ENCODE measurements at places on chromosomes 7 and 10.

DNA sequence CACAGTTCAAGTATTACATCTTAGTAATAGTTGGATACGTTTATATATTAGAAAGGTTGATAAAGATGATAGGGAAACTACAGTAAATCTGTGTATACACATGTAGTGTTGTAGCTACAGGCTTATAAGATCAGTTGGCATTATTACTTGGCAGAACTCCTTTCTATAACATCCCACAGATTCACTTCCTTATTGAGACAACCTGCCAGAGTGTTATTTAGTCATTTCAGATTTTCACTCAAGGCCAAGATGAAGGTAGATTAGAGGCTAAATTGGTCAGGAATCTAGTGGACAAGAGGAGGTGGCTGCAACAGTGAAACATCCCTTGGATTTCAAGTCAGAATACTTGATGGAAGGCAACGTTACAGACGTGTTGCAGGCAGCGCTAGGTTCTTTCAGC, 63.0 kb downstream of the PAPSS2 start:
- DNase-seq: no peak

DNA sequence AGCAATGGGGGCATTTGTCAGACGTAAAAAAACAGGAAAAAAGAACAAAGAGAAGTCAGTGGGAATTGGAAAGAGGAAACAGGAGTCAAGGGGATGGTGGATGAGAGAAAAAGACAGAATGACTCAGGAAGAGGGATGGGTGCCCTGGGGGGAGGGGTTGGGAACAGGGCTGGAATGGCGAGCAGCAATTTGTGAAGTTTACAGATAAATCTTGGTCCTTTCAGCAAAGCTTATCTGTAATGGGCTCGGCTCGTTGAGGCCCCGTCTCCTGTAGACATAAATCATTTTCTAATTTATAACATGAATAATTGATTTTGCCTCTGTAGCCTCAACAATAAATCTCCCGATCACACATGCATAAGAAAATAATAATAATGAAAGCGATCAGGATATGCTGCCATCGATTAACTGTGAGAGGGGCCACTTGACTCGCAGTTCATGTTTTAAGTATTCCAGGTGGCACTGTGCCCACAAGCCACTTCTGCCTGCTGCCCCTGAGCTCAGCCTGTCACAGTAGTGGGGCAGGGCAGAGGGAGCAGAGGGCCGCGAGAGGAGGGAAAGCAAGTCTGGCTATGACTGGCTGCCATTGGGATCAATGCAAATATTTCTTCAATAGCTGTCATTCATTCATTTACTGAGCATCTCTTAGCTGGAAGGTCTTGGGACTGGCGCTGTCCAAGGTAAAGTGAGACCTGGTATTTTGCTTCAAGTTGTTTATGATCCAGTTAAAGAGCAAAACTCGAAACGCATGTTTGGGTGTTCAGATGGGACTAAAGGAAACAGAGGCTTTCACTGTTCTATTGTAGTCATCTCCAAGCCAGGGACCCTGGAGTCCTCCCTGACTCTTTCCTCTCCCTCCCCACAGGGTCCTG, 47.4 kb upstream of the R3HCC1L start:
- no peak for DNase-seq

- no peak for DNase-seq
Measured at GRCh38 chr10:44400541-44400940, 15.6 kb upstream of the CXCL12 start.

- no peak for DNase-seq
Measured at GRCh38 chr7:87413029-87413428, 62.5 kb downstream of the ABCB4 start.

- DNase-seq: no peak
Measured at GRCh38 chr10:24119896-24120295, 89.0 kb upstream of the KIAA1217 start.

DNA sequence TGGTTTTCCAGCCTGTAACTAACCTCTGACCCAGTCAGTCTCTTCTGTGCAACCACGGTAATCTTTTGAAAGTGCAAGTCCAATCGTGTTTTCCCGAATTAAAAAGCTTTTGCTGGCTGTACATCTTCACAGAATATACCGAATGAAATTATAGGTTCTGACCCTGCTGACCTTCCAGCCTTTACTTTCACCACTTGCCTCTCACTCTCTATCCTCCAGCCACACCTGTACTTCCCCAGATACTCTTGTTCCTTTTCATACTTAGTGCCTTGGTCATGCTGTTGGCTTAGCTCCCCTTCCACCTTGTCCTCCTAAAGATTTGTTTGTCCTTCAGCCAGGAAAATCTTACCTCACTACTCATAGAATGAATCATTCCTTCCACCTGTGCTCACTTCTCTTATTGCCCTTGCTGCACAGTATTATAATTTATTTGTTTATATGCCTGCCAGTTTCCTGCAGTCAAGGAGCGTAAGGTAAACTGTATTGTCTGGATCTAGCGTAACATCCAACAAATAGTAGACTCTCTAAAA, 2.3 kb upstream of the PNPLA8 start:
- no peak for DNase-seq

- DNase-seq: no peak
Measured at GRCh38 chr7:158322616-158323530, 264.8 kb downstream of the PTPRN2 start.

DNA sequence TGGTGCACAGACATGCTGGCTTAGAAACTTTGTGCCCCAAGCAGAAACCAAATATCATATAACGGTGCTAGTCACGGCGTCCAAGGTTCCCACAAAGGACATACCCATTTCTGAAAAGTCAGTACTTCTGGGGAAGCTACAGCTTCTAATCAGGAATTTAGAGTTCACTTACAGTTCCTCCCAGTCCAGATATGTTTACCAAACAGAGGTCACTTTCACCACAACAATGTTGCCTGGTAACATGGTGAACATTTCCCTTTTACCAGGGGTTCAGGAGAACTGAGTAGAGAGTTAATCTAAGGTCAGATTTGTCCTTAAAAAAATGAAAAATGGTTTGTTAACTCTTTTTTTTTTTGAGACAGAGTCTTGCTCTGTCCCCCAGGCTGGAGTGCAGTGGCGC, 265.9 kb upstream of the MKLN1 start:
- DNase-seq: no peak

DNA sequence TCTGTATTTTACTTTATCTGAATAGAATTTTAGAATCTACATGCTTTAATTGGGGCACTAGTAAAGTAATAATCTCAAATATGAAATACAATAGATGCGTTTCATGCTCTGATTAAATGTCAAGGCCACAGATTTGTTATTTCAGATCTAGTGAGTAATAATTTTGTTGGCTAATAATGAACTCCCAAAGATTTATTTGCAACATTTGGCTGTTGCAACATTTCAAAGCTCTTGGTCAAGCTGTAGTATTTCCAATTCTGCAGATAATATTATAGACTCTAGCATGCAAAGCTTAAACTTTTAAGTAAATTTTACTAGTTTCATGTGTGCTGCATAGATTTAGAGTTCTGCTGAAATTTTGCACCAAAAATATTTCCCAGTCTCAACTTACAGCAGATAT, 16.7 kb downstream of the LRRN3 start:
- no peak for DNase-seq

GRCh38 chr7:150511048-150511447, 3.6 kb upstream of the GIMAP7 start:
- DNase-seq: no peak

GRCh38 chr7:137999496-138000080, 2.3 kb downstream of the CREB3L2 start:
- no peak for DNase-seq

DNA sequence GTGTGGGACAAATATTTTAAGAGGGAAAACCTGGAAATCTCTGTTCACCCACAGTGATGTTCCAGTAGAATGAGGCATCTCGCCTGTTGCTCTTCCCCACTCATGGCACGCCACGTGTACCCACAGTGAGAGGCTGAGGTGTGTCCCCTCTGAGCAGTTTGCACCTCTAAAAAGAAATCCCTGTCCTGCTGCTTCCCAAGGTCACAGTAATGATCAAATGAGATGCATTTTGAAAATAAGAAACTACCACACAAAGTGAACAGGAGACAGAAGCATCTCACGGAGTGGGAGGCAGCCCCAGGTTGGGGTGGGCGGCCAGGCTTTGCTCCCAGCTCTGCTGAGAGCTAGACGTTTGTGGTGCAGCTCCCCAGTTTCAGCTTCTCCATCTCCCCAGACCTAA, 12.4 kb upstream of the ZNF777 start:
- no peak for DNase-seq

GRCh38 chr10:2748287-2748686, 319.1 kb upstream of the PFKP start:
- no peak for DNase-seq

DNA sequence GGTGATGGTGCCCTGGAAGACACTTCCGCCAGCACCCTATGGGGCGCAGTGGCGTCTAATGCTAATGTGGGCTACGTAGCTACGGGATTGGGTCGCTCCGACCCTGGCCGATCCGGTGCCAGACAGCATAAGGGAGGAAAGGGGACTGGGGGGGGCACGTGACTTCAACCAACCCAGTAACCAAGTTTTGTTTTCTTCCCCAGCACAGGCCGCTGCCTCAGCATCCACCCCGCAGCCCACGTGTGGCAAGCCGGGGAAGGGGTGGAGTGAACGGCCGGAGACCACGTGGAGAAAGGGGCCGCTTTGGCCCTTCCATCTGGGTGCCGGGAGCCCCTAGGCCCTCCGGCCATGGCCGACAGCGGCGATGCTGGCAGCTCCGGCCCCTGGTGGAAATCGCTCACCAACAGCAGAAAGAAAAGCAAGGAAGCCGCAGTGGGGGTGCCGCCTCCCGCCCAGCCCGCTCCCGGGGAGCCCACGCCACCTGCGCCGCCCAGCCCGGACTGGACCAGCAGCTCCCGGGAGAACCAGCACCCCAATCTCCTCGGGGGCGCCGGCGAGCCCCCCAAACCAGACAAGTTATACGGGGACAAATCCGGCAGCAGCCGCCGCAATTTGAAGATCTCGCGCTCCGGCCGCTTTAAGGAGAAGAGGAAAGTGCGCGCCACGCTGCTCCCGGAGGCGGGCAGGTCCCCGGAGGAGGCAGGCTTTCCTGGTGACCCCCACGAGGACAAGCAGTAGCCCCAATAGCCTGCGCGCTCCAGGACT, 2.5 kb downstream of the PRR15 start:
- DNase-seq: no peak

GRCh38 chr10:79331709-79332108, 15.6 kb upstream of the PPIF start:
- DNase-seq: peak; percentile 18

DNA sequence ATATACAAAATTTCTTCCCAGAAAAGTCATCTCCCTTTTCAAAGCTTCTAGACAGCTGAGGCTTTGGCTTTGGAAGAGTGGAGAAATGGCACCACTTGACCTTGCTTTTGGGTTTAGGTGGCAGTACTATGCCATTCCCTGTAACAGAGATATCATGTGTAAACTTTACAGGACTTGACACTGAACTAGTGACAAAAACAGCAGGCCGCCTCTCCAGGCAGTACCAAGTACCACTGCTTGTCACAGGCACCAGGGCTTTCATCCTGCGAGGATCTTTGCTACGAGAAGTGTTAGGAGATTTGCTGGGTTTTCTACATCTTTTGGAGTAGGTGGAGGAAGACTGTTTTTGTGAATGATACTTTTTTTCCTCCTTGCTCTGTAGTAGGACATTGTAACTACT, 32.6 kb upstream of the ANLN start:
- DNase-seq: no peak

GRCh38 chr7:4550117-4550516, 132.0 kb upstream of the FOXK1 start:
- no peak for DNase-seq

DNA sequence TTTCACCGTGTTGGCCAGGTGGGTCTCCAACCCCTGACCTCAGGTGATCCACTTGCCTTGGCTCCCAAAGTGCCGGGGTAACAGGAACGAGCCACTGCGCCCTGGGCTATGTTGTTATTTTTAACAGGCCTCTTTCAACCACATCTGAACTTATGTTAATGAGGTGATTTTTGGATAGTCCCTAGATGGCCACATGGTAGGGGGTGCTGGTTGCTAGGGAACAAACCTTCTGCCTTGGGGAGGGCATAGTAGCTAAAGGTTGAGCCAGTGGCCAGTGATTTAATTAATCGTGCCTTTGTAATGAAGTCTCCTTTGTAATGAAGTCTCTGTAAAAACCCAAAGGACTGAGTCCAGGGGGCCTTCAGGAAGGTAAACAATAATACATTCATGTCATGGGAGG, 9.1 kb downstream of the COMTD1 start:
- no peak for DNase-seq

- no peak for DNase-seq
Measured at GRCh38 chr10:106338486-106338885, 826.0 kb downstream of the SORCS1 start.

DNA sequence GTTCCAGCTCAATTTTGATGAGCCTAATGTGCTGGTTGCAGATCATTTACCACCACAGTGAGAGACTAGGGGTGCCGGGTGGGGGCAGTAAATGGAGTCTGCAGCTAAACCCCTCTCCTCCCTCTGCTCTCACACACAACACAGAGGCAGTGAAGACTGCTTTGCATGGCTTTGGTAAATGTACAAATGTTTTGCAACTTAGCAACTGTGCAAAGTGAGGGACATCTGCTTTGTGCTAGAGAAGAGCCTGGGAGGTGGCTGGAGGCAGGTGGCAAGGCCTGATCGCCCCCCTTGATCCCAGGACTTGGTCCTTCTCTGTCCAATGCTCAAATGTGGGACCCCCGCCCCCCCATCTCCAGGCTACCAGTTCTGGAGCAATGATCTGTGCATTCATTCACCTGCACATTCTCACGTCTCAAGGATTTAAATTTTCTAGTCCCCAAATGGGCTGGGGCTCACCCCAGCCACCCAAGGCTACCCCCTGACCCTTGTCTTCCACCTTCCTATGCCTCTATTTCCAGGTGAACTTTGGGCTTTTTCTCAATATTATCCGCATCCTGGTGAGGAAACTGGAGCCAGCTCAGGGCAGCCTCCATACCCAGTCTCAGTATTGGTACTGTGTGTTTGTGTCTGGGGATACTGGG, 11.6 kb downstream of the GHRHR start:
- no peak for DNase-seq

- no peak for DNase-seq
Measured at GRCh38 chr7:158125091-158125490, 462.5 kb downstream of the PTPRN2 start.

GRCh38 chr7:135075716-135076115, 72.2 kb upstream of the TMEM140 start:
- DNase-seq: no peak

GRCh38 chr10:82211346-82211745, 336.4 kb downstream of the NRG3 start:
- no peak for DNase-seq

GRCh38 chr7:36032361-36032818, 120.7 kb upstream of the EEPD1 start:
- no peak for DNase-seq

DNA sequence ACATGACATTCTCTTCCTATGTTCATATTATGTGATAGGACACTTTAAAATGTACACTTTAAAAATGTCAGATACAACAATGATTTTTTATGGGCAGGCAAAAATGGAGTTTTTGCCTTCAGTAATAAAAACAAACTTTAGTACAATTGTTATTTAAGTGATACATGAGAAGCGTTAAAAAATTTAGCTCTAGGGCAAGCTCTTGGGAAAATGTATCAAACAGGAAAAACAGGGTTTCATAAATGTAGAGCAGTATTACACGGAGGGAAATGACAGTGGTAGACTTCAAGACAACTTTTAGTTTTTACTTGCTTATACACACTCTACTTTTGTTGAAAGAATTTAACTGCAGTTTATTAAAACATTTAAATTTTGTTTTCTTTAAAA, 1.5 kb downstream of the FHIP2A start:
- DNase-seq: no peak
